Erythroblast (primary cell): ENCODE measurements at places on chromosomes 13 and 19.
A peak's percentile ranks its signal among the peaks of the same experiment; 100 is the strongest.

GRCh38 chr19:35993923-35994598 is 927 bp upstream of the SDHAF1 start:
- DNase-seq, result no peak

- no peak for DNase-seq
These were observed 46.7 kb upstream of the KL start for GRCh38 chr13:32969516-32969941.

DNA sequence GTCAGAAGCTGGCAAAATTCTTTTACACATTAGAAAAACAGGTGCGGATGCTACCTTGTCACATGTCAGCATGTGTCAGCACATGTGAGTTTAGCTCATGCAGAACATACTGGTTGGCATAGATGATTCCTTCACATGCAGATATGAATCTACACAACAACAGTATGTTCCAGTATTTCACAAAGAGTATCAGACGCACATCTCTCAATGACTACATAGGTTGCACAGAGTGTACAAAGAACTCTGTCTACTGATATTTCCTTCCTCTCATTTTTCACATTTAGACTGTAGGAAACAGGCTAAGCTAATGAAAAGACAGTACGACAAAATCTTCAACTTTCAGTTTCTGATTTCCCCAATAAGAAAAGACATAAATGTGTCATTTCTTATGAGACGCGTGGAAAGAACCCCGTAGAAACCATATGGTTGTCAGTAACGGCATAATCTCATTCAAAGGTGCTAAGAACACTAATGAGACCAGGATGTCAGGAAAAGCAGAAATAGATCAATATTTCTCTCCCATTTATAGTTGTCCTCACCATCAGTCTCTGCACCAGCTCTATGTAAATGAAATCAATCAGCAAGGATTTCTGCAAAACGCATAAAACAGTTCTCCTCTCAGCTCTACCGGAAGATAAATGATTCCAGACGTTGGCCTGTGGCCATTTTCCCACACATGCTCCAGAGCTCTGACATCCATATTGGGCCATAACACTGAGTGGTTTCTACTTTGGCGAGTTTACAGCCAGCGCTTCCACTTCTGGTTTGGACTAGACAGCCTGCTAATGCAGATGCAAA is 81.2 kb downstream of the STARD13 start:
- DNase-seq, result no peak

DNA sequence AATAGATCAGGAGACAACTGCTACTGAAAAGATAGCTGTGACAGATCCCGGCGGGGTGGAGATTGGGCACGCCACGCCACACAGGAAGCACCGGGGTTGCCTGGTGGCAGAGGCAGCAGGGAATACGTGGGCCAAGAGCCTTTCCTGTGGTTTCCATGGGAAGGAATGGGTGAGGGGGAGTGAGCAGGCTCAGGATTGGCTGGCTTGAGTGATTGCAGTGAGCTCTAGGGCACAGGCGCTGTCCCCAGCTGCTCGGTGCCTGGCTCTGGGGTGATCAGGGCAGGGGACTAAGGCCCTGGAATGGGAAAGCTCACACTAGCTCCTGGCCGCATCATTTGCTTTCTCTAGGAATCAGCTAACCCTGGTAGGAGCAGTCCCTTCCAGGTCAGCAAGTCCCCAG is 166.1 kb downstream of the USP12 start:
- no peak for DNase-seq

DNA sequence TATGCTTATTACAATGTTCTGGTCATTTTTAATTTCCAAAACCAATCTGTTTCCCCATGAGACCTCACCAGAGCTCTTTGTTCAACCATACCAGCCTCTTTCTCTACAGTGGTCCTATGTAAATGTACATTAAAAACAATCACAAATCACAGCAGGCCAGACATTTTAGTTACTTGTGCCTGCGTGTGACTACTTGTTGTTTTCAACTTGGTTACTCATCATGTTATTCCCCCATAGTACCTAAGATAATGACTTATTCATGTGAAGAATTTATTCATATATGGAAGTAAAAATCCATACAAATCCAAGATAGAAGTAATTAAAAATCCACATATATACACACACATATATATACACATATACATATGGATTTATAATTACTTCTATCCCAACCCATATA is 379.6 kb downstream of the SLITRK6 start:
- no peak for DNase-seq

GRCh38 chr19:10639836-10640235 is 14.3 kb upstream of the ILF3 start:
- no peak for DNase-seq

DNA sequence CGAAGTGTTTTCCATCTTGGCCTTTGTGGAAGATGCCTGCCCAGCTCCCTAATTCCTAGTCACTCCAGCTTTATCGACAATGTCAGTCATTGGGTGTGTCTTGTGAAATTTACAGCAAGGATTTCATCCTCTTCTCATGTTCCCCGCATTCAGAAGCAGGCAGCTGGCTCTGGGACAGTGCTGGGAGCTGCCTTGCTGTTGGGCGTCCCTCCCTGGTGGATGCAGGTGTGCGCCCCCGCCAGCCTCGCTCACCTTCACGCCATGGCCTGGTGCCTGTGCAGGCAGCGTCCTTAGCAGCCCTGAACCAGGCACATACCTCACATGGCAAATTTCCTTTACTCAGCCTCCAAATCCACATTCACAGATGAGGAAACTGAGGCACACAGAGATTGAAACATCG is 39.7 kb upstream of the TFDP1 start:
- DNase-seq, result no peak

DNA sequence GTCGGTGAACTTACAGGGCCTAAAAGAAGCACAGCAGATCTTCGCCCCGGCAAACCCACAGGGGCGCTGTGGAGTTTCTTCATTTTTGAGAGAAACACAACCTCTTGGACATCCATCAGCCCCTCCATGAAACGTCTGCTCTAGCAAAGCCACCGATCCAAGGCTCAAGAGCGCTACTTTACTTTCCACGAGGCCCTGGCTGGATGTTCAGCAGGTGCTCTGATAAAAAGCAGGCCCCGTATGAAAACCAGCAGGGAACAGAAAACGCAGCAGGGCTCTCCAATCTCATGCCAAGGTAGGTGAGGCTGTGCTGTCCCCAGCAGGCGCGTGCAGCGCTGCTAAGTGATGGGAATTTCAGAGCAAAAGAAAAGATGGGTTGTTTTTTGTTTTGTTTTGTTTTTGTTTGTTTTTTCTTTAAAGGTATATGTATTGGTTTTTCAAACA is 86.7 kb downstream of the IRS2 start:
- DNase-seq, result peak; percentile 4

DNA sequence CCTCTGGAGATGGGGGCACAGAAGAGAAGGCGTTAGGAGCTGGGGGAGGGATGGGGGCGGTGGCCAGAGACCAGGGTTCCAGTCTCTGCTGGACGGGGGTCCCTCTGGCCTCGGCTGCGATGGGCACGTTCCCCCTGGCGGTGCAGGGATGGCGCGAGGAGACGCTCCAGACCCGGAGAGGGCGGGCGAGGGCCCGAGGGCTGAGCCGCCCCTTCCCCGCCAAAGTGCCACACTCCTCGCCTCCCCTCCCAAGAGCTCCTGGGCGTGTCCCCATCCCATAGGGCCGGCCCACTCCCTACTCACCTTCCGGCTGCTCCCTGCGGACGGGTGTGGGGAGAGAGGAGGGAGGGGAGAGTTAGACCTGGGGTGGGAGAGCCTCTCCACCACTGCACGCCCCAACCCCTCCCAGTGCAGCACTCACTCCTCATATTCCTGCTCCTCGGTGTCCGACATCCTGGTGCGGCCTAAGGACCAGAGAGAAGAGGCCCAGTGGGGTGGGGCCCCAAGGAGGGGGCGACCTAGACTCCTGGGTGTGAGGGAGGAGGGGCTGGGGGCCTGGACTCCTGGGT is 2.2 kb downstream of the TNNT1 start:
- DNase-seq, result no peak

- no peak for DNase-seq
These were observed 3.3 kb downstream of the GNA11 start for GRCh38 chr19:3097442-3097871.

- DNase-seq, result peak; percentile 8
These were observed 460.5 kb downstream of the COG6 start for GRCh38 chr13:40116008-40116407.

DNA sequence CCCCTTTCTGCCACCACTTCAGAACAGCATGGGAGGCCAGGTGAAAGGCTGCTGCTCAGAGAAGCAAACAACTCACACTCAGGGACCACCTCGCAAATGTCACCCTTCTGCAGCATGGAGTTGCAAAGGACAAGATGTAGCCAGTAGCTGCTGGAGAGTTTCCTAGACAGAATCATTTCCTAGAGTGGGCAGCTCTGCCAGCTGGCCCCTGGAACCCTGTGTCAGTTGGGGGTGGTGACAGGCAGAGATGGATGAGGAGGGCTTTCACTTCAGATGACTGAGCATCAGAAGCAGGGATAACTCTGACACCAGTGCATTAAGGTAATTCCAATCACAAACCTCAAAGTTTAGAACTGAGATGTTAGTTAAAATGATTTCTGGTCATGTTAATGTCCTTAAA is 34.4 kb upstream of the EPHX3 start:
- DNase-seq, result no peak

- DNase-seq, result no peak
These were observed 329.0 kb upstream of the TMTC4 start for GRCh38 chr13:101003566-101003965.

DNA sequence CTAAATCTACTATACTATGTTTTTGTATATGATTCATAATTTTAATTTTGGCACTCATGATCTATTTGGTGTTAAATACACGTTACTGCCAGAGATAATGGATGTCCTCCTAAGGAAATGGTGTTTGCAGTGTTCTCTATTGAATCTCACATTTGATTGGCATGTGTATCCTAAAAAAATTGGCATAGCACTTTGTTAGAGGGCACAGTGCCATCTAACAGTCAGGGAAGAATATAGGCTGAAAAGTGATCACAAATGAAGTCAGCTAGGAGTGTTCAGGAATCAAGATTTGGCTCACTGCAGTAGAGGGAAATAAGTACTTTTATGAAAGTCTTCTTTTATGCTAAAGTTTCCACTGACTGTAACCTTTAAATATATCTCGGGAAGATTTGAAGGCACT is 624.6 kb downstream of the GPC6 start:
- no peak for DNase-seq

- DNase-seq, result no peak
These were observed 24.6 kb downstream of the MPHOSPH8 start for GRCh38 chr13:19657872-19658591.

GRCh38 chr19:45668342-45668871 is 386 bp downstream of the GIPR start:
- no peak for DNase-seq

DNA sequence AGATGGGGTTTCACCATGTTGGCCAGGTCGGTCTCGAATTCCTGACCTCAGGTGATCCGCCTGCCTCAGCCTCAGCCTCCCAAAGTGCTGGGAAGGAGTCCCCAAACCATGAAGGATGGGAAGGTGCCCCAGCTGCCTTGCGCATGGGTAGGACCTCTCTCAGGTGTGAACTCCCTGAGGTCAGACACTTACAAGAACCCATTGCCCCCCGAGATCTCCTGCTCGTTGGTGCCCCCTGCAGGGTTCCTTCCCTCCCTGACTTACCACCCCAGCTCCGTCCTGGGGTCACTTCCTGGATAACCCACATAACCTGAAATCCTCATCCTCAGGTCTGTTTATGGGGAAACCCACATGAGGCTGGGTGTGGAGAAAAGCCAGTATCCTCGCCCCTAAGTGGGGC is 41.7 kb downstream of the UNC13A start:
- DNase-seq, result no peak

- no peak for DNase-seq
These were observed 1138.2 kb downstream of the UQCRFS1 start for GRCh38 chr19:28074773-28075172.

GRCh38 chr13:40589285-40590109 is 76.9 kb downstream of the FOXO1 start:
- no peak for DNase-seq

- no peak for DNase-seq
These were observed 1.0 kb downstream of the GADD45GIP1 start for GRCh38 chr19:12955996-12956395.

DNA sequence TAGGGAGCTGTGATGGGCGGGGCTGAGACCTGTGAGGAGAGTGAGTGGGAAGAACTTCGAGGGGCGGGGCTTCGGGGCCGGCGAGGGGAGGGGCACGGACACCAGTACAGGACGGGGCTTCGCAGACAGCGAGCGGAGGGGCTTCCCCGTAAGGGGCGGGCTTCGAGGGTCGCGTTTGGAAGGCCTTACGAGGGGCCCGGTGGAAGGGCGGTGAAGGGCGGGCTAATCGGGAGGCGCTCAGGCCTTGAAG is 4.1 kb upstream of the EMP3 start:
- peak; percentile 97 for DNase-seq

DNA sequence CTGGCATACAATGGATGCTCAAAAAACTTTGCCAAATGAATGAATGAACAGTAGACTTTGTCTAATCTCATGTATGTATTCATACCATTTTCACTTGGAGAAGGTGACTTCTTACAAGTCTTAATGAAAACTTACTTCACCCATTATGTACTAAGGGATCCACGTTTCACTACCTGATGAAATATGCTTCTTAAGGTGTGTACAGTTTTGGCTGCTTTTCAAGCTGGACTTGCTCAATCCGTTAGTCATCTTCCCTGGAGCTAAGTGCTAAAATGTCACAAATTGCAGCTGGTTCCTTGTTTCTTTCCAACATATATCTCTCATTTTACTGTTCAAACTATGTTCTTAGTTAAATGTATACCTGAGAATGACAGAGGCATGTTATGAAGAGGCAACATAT is 4.2 kb upstream of the CCNA1 start:
- DNase-seq, result no peak
